Osteoblast (primary cell): ENCODE measurements at places on chromosomes 2 and 18. TPM values are rescaled to one million over a fixed set of nuclear protein-coding genes. Genes with fewer than 3 reads are reported as not detected.
A peak's percentile ranks its signal among the peaks of the same experiment; 100 is the strongest.

Gene TNFRSF11A
- under 0.01 TPM in 2 replicates for total RNA-seq

Gene NPHP1
- total RNA-seq, result 7.6 and 8.3 TPM in 2 replicates

- peak; percentile 98 for DNase-seq
- H3K4me3 ChIP-seq, result peak overlapping the region; percentile 57
- peak overlapping the region; percentile 72 for H3K27ac ChIP-seq
These were observed 138.3 kb upstream of the ID2 start for GRCh38 chr2:8543383-8544170.

DNA sequence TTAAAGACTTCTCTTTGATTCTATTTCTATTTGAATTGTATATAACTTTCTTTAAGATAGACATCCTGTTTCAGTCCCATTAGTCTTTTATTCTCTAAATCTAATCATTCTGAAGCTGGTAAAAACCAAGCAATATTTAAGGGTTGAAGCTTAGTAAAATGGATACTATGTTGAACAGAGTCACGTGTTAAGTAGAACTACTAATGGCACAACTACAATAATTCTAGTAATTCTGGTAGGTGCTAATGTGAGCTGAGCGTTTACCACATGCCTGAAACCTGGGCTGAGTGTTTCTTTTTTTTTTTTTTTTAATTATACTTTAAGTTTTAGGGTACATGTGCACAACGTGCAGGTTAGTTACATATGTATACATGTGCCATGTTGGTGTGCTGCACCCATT, 8.9 kb upstream of the AFF3 start:
- no peak for DNase-seq
- no peak overlapping the region for H3K4me3 ChIP-seq
- H3K27ac ChIP-seq, result no peak overlapping the region

- H3K27me3 ChIP-seq, result no peaks in the 10 kb centered on the region
- DNase-seq, result peak; percentile 66
- peaks cover 18% of the 10 kb centered on the region for H3K4me1 ChIP-seq
- H3K36me3 ChIP-seq, result no peaks in the 10 kb centered on the region
- peak overlapping the region; percentile 22 for H3K4me3 ChIP-seq
- peak overlapping the region; percentile 44 for H3K27ac ChIP-seq
These were observed 32.7 kb downstream of the ALMS1 start for GRCh38 chr2:73418343-73418742.
